RWPE1 (cell line): ENCODE measurements at places on chromosomes 2 and 18.

- DNase-seq: no peak
Observed at GRCh38 chr2:202717598-202718310, 83.0 kb downstream of the FAM117B start.

DNA sequence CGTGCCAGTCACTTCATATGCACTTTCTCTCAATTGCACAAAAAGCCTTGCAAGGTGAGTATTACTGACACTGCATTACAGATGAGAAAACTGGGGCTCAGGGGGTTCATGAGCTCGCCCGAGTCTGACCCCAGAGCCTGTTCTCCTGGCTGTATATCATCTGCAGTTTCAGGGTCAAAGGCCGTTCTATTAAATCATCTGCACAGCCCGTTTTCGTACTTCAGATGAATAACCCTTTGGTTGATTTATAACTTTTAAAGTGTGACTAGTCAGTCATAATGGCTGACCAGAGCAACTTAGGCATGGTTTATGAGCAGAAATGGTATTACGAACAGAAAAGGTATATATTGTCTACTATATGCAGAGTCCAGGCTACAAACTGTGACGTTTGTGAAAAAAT, 35.3 kb upstream of the NPAS2 start:
- DNase-seq: no peak

DNA sequence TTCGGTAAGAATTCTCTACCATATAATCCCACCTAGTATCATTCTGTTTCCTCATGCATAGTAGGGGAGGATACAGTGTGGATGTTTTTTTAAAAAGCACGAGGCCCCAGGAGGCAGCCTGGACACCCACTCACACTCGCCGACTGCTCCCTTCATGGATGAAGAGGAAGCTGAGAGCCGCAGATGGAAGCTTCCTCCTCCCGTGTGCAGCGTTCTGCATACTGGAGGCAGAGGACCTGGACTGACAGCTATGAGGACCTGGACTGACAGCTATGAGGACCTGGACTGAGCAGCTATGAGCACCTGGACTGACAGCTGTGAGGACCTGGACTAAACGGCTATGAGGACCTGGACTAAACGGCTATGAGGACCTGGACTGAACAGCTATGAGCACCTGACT, 234.4 kb downstream of the NDUFA10 start:
- DNase-seq: no peak

- DNase-seq: no peak
Observed at GRCh38 chr2:127196549-127196948, 23.6 kb downstream of the CYP27C1 start.

DNA sequence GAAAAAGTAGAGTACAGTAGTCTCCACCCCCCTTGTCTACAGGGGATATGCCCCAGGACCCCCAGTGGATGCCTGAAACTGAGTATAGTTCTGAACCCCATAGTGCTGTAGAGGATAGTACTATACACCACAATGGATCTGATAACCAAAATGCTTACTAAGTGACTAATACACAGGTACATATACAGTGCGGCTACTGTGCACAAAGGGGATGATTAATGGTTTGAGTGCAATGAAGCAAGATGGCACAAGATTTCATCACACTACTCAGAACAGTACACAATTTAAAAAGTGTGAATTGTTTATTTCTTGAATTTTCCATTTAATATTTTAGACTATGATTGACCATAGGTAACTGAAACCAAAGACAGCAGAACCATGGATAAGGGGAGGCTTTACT, 446.9 kb upstream of the NRP2 start:
- DNase-seq: peak; percentile 55

DNA sequence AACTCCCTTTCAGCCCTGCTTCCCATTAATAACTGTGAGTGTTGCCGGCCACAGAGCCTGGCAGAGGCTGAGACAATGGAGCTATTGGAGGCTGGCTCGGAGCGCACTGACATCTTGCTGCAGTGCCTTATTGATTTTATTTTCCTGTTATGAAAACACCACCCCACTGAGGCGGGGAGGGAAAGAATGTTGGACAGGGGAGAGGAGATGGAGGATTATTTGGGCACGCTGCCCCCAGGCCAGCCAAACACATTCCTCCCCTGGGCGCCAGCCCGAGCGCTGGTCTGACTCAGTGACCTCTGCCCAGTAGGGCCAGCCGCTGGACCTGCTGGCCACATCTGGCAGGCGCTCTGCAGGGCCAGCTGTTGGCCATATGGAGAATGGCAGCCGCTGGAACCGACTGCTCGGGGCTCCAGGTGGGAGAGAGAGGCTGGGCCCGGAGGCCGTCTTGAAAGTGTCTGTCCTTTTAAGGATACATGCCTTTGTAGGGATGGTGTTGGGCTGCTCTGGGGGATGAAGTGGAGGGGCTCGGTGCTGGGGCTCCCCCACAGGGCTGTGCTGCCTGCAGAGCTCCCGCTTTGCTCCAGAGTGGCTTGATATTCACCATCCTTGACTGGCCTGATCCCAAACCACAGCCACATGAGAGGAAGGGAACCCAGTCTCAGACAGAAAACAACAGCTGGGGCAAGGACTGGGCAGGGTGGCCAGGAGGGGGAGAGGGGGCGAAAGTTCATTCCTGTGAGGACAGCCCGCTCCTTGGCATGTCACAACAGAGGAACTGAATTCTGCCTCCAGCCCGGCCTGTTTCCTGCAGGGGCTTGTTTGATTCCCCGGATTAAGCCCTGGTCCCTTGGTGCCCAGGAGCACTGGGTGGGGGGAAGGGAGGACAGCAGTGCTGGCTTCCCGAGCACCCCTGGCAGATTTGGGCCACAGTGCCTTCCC, 179.0 kb downstream of the KLHL29 start:
- DNase-seq: peak; percentile 56

DNA sequence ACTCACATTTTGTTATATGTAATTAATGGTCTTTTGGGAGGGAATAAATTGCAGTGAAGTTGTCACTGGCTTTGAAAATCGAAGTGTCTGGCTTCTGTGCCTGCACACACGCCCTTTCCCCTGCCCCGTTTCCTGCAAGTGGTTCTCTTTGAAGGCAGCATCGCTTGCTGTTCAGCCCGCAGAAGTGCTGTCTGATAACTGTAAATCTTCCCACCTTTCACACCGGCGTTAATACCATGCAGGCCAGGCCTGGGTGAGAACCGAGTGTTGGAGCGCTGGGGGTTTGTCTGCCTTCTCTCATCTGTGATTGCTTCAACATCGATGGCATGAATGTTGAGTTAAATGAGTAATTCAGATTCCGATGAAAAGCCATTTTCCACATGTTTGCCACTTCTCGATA, 37.9 kb upstream of the RPL31 start:
- DNase-seq: no peak

DNA sequence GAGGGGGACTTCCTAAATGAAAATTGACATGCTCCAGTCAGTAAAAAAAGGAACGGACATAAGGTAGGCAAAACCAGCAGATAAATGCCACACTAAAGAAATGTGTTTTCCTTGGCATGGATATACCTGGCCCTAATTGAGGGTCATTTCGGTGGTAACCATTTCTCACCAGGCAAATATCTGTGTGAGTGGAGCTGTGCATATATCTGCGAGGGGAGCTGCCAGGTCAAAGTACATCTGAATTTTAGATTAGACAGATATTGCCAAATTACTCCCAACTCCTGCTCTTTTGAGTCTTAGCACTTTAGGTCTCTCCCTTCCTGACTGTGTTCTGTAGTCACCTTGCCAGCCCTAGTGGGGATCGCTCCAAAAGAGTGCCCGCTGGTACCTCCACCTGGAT, 204.2 kb downstream of the SH3BP4 start:
- no peak for DNase-seq

GRCh38 chr18:51193621-51194287, 3.7 kb downstream of the MEX3C start:
- DNase-seq: no peak

DNA sequence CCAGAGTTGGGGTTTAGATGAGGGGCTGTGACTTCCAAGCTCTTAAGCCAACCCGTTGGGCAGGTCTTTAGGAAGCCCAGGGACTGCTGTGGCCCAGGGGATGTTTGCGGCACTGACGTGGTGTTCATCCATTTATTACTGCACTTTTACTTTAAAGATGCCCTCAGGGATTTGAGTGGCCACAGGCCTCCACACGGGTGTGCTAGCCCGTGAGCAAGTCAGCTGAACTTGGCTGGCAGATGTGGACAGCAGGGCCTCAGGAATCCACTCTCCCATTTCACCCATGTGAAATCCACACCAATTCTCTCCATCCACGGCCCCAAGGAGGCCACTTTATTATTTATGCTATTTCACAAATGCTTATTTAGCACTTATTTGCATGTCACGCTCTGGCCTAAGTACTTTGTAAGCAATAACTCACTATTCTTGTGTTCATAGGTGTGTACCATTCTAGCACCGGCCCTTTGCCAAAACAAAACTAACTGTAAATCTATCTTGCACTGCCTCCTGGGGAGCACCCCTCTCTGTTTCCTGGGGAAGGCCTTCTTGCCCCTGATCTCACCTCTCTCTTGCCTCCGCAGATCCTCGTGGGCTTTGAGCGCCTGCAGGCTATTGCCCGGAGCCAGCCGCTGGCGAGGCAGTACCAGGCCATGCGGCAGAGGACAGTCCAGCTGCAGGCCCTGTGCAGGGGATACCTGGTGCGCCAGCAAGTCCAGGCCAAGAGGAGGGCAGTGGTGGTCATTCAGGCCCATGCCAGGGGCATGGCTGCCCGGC, 39.1 kb upstream of the GPR17 start:
- no peak for DNase-seq

DNA sequence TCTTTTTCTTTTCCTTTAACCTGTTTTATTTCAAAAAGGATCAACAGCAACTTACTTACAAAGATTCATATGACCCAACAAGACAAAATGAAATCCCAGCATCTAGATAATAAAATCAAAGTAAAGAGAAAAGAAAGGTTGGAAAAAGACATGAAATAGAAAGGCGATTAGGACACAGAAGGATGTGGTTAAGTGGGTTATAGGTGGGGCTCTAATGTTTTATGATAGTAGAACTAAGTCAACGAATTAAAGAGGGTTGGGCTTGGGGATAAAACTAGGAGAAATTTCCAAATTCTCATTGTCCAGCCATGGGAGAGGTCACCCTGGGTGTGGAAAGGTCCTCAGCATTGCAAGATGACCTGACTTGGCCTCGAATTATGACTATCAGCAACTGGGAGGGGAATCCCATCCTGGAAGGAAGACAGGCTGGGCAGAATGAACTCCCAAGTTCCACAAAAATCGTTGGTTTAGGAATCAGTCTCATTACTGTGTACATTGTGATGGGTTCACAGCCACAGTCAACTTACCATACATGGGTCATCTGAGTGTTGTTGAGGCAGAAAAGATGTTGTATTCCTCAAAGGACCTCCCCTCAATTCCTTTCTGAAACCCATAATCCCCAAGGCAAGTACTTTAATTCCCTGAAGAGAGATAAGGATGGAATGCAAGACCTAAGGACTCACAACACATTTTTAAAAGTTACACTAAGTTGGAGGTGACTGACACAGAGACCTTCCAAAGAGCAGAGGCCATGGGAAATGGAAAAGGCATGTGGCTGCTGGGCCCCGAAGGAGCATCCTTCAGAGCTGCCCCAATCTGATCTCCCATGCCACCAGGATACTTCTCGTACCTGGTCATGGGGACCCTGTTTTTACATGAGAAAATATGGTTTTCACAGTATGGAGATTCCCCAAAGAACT, 167.6 kb downstream of the UXS1 start:
- DNase-seq: no peak

DNA sequence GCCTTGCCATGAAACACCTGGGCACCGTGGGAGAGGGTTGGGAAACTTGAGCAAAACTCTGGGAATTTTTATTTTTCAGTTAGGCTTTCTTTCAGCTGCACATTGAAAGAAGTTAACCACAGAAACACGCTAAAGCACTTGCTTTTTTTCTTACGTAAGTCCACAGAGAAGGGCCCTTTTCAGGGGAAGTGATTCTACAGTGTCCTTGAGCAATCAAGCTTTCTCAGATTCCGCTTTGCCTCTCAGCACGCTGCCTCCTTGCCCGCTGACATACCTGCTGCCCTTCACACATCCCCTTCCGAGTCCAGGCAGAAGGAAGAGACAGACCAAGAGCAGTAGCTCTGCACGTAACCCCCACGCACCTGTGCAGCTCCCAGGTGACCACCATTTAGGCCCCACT, 135.5 kb upstream of the MYT1L start:
- DNase-seq: no peak

GRCh38 chr2:156704617-156705016, 268.4 kb downstream of the GPD2 start:
- DNase-seq: no peak

- no peak for DNase-seq
Observed at GRCh38 chr2:46798998-46799698, 116.5 kb downstream of the MCFD2 start.

DNA sequence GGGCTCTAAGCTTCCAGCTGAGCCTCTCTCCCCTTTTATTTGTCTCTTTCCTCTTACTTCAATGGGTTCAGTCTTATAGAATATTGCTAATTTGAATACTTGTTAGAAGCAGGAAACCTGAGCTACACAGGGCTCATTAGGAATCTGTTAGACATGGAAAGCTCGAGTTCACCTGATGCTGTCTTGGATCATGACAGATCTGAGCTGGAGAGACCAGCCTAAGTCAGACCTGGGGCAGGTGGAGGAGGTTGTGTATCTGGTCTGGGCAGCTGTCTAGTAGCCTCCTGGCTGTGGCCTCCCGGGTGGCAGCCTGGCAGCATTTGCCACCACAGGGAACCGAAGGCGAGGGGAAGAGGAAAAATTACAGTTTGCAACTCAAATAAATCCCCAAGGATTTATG, 185.9 kb downstream of the ICOS start:
- no peak for DNase-seq

- no peak for DNase-seq
Observed at GRCh38 chr2:171568089-171568488, 45.8 kb downstream of the CYBRD1 start.

DNA sequence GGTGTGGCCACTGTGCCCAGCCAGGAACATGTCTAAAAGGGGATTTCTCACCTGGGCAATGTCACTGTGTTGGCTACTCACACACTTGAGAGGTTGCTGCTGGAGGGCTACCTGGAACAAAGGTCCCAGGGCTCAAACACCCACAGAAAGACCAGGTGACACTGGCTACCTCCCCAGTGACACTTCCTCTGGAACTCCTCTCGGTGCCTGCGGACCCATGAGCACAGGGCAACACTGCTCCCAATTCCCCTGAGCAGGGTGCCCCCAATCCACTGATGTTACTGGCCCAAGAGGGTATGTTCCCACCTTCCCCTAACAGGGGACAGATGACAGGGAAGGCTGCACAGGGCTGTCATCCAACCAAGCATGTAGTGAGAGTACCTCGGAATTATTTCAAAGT, 5.8 kb downstream of the NPPC start:
- DNase-seq: no peak

GRCh38 chr2:101766871-101767739, 69.6 kb downstream of the MAP4K4 start:
- peak; percentile 40 for DNase-seq

GRCh38 chr2:232884549-232885263, 14.6 kb downstream of the SNORC start:
- DNase-seq: no peak

DNA sequence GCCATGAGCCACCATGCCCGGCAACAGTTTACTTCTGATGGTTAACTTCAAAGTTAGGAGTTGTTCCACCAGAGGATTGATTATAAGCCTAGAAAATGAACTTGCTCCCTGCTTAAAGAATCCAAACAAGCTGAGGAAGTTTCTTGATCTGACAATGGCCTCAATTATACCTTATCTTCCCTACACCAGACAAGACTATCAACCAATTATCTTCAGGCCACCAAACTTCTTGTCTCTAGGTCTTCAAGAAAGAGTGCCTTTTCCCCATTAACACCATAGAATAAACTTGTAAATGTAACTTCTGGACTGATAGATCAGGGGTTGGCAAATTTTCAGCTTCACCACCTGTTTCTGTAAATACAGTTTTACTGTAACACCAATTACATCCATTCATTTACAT, 15.0 kb downstream of the ZC3H8 start:
- no peak for DNase-seq
